Islet precursor cell (in vitro differentiated cells): ENCODE measurements at places on chromosomes 5 and 9.
A peak's percentile ranks its signal among the peaks of the same experiment; 100 is the strongest.

DNA sequence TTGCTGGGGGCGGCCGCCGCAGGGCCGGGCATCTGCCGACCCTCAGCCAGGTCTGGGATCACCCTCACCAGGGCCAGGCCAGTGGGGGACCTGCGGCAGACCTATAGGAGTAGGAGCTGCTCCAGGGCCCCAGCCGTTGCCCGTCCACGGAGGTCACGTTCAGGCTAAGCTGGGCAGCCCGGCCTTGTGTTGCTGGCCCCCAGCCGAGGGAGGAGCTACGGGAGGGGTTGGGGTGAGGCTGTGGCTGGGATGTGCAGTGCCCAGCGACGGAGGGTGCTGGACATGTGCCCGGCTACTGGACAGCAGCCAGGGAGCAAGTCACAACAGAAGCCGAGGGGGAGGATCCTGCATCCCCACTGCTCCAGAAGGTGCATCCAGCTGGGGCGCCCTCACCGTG, 39.6 kb upstream of the SLC6A19 start:
- DNase-seq, result no peak

DNA sequence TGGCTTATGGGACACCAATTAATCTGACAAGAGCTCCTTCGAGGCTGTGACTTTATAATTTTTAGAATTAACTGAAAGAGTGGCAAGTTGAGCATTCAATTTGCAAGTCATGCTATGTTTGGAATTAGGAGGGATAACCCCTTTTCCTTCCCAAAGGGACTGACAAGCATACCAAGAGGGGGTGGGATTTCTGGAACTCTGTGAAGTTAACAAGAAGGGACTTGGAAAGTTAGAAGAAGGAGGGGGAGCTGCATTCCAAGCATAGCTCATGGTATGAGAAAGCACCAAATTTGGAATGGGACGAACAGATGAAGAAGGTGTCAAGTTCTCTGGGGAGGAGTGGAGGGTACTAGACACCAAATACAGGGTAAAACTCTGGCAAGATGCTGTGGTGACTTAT, 8.9 kb upstream of the PALM2AKAP2 start:
- peak; percentile 88 for DNase-seq

GRCh38 chr5:107661038-107661649, 9.6 kb downstream of the EFNA5 start:
- DNase-seq, result no peak

GRCh38 chr5:157471709-157472108, 11.7 kb downstream of the NIPAL4 start:
- peak; percentile 70 for DNase-seq

GRCh38 chr5:109439590-109439989, 29.8 kb upstream of the PJA2 start:
- no peak for DNase-seq

GRCh38 chr9:115650768-115651167, 502.8 kb upstream of the PAPPA start:
- DNase-seq, result no peak

GRCh38 chr9:125633116-125633745, 73.8 kb downstream of the MAPKAP1 start:
- no peak for DNase-seq

DNA sequence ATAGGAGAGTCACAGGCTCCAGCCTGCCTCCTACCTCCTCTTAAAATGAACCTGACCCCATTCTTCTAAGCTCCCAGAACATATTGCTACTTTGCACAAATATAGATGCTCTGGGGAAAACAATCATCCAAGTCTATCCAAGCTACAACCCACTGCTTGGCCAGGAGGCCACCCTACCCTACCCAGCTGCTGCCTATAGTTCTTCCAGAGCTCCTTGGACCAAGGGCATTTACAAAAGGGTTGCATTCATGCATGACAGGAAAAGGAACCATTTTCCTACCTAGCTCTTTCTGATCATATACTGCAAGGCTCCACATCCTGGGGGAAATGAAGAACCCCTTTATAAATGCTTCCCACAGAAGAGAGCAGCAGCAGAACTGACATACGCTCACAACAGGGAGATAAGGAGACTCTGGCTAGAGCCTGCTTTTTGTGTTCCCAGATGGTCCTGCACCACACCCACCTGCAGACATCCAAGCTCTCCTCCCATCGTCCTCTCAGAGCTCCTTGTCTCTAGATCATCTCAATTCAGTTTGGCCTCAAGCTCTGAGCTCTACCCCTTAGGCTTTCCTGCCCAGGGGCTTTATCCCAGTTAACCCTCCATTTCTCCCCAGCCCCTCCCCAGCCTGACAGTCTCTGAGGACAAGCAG, 185.5 kb downstream of the SPOCK1 start:
- DNase-seq, result no peak

GRCh38 chr9:133088146-133088750, 26.5 kb downstream of the CEL start:
- no peak for DNase-seq

- peak; percentile 60 for DNase-seq
These were observed 7.2 kb downstream of the GAPT start for GRCh38 chr5:58498340-58498942.

DNA sequence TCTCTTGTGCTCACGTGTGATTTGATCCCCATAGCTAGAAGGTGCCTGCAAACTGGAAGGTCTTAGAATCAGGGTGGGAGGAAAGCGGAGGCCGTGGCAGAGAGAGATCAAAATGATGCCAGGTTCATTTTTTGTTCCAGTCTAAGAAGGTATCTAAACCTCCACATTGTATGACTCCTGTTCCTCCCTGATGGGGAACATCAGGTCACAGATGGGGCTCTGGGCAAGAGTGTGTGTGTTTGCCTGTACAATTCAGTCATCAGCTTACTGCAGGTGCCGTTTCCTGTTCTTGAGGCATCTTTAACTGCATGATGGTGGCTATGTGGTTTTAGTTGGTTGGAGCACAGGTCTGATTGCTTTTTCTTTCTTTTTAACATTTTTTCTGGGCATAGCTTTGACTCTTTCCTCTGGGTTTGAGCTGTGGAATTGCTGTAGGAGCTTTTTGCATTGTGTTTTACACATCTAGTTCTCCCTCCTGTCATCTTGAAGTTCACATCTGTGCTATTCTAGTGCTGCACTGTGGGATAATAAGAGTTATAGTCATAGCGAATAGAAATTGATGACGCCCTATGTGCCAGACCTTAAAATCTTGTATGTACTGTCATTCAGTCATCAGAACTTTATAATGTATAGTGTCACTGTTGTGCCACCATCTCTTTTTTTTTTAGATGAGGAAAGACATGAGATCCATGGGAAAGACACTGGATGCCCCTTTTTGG, 30.8 kb downstream of the ARHGAP26 start:
- DNase-seq, result no peak

DNA sequence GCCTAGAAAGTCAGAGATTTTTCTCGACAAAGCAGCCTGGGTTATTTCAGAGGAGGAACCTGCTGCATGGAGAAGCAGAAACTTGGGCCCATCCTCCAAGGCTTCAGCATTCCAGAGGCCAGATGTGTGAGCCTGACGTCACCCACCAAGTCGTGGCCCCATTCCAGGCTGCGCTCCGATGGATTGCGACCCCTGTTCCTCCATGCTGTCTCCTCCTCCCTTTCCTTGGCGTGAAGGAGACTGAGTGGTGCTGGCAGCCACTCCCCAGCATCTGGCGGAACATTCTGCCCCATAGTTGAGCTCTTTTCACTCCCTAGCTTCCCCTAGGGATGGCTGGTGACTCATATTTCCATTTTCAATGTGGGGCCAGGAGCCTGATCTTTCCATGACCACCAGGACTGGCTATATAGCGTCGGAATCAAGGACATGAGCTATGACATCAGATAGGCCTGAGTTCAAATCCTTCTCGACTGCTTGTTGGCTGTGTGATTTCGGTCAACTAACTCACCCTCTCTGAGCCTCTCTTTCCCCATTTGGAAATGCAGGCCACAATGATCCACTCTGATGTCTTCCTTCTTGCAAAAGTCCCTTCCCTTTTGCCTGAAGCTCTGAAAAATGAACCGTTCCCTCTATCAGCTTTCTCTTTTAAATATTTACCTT, 24.5 kb upstream of the DUSP1 start:
- peak; percentile 63 for DNase-seq

- no peak for DNase-seq
These were observed 93.7 kb upstream of the ERBIN start for GRCh38 chr5:65832603-65833228.

GRCh38 chr9:129377931-129378661, 200.0 kb upstream of the IER5L start:
- no peak for DNase-seq

- DNase-seq, result no peak
These were observed 672 bp upstream of the ITGA2 start for GRCh38 chr5:52988335-52989024.

DNA sequence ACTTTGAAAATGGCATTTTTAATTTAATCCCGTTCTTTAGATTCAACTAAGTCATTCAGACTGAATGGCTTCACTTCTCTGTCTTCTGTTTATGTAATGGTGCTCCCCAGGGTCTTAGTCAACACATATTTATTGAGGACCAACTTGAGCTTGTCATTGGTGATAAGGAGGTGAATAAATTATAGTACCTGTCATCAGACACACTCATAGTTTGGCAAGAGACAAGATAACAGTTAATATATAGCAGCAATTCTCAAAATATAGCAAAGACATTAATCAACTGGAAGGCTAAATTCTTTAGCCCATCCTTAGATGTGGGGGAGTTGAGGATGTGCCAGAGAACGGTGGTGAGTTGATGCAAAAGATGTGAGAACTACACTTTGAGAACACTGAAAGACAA, 78.4 kb downstream of the MACIR start:
- DNase-seq, result no peak

DNA sequence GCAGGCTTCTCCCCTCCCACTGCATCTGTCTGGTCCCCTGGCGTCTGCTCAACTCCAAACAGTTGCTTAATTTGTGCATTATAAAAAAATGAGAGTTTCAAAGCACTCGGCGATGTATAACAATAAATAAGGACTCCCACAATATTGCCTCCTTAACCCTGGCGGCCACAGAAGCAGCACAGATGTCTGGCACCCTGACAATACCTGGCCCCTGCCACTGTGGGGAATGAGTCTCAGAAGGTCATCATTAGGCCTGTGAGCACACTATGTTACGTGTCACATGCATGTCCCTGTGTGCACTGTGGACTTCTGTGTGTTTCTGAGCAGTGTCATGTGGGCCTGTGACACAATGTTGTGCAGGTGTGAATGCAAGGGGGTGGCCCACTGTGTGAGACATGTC, 236.5 kb downstream of the PBX3 start:
- DNase-seq, result peak; percentile 22

DNA sequence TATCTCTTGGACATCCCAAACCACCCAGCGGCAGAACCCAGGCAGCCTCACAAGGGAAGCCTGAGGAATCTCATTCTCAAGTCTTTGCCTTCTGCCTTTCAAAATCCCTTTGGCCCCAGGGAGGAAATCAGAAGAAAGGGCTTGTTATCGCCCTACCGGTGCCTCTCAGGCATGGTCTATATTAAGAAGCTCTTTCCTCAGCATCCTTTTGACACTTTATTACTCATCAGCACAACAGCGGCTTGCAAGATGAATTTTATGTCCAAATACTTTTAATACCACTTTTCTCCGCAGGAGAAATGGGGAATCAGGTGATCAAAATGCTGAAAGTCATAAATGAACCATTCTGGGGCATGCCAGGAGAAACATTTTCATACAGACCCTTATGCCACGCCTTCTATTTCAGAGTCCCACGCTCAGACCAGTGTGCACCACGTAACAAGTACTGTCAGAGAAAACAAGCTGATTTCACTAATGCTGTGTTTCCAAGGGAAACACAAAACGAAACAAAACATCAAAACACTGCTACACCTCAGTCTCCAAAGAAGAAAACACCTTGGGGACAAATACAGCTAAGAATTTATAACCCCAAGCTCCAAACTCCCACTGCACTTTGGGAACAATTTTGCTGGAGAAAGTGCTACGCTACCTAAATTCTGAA, 30.0 kb downstream of the RAPGEF1 start:
- DNase-seq, result peak; percentile 71

DNA sequence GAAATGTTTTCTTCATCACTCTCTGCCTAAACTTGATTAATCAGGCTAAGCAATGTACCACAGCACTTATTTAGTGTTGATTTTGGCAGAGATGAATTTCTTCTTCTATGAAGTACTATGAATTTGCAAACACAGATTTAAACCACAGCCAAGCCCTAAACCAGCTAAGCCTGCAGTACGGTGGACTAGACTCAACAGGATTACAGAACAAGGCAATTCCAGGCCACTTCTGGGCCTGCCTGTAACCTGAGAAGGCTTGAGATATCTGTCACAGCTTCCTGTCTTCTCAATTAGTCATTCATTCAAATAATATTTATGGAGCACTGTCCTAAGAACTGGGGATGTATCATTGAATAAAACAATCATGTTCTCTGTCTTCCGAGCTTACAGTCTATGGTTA, 32.4 kb upstream of the CAST start:
- peak; percentile 69 for DNase-seq

DNA sequence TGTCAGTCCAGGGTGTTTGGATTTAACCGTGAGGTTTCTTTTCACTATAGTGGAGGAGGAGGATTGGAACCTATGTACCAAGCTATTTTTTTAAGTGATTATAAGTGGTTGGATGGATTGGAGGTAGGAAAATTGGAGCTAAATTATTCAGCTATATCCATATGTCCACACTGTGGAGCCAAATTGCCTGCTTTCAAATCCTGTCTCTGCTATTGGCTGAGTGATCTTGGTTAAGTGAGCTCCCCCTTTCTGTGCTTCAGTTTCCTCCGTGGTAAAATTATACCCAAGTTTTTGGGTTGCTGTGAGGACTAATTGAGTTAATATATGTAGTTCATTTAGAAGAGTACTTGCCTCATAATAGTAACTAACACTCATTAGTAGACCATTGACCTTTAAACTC, 2.5 kb downstream of the CENPP start:
- DNase-seq, result no peak

DNA sequence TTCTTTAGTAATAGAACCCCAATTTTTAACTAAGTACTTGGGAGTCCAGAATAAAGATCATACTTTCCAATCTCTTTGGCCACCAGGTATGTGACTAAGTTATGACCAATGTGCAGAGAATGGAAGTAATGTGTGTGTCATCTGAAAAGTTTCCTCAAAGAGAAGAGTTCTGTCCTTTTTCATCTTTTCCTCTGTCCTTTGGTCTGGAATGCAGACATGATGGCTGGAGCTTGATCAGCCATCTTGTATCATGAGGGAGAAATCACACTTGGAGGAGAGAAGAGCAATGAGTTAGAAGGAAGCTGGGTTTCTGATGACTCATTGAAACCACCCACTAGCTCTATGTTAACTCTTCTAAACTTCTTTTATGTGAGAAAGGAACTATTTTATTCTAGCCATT, 5.5 kb upstream of the CPEB4 start:
- DNase-seq, result no peak

DNA sequence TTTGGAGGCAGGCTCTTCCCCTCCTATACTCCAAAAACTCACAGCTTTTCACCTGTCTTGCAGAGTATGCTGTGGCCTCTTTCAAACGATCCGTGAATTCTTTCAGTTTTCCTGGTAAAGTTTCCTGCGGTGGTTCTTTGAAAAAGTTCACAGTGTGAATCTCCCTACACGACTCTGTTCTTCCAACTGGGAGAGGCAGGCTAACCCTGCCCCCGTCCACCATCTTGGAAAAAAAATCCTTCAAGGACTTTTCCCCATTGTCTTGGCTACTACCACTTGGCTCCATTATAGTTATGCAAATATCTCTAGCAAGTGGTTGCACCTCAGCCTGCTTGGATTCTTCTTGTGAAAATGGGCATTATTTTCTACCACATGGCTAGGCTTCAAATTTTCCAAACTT, 382.6 kb downstream of the AGTPBP1 start:
- no peak for DNase-seq

GRCh38 chr5:177963966-177964365, 32.1 kb downstream of the PROP1 start:
- no peak for DNase-seq
